ENCODE measurements at places on chromosomes 3 and 15.

- no peak for DNase-seq
These were observed 27.6 kb upstream of the FOXP1 start for GRCh38 chr3:71611099-71611498.

- DNase-seq = peak; percentile 44
These were observed 35.9 kb downstream of the HMCES start for GRCh38 chr3:129314386-129315222.

DNA sequence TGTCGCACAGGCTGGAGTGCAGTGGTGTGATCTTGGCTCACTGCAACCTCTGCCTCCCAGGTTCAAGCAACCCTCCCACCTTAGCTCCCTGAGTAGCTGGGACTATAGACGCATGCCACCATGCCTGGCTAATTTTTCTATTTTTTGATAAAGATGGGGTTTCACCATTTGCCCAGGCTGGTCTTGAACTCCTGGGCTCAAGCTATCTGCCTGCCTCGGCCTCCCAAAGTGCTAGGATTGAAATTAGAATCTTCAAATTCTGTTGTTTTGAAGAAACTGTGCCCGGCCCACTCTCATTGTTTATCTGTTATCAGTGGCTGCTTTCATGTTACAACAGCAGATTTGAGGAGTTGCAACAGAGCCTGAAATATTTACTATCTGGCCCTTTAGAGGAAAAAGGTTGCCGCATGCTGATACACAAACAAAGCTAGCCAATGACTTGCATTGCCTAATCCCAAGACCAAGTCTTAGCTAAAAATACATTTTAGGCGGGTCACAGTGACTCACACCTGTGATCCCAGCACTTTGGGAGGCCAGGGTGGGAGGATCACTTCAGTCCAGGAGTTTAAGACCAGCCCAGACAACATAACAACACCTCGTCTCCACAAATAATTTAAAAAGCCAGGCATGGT is 43.2 kb upstream of the PPP4R2 start:
- no peak for DNase-seq

DNA sequence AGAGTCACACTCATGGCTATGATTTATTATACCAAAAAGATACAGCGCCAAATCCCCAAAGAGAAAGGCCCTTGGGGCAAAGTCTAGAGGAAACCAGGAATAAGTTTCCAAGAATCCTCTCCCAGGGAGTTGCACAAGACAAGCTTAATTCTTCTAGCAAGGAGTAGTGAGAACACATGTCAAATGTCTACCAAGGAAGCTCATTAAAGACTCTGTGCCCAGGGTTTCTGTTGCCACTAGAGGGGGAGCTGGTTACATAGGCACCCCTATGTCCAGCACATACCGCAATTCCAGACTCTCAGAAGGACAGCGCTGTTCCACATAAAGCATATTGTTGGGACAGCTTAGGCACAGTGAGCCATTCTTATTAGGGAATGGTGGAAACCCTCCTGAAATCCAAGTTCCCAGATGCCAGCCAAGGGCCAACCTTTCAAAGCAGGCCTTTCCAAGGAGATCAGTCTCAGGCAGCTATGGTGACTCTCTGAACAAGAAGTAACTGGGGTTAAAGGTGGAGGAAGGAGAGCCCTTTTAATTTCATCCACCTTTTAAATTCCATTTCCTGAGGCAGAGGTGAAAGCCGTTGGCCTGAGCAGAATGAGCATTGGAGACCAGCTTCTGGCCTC is 194.2 kb downstream of the UACA start:
- DNase-seq = no peak

DNA sequence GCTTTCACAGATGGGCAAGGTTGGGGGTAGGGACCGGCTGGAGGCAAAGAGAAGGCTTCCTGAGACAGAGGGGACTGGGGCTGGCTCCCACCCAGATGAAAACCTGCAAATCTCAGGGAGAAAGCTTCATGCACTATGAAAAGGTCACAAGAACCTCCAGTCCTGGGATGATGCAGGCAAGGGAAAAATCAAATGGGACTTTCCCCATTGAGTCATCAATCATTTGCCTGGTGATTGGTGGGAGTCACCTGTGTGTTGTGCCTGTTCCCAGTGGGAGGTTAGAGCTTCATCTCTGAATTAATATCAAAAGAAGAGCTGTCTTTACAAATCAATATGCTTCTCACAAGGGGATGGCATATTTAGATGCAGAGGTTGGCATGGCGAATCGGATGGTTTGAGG is 49.9 kb downstream of the CACNA1D start:
- DNase-seq = no peak

GRCh38 chr3:172203522-172204258 is 164.3 kb downstream of the FNDC3B start:
- DNase-seq = no peak

Measured in stimulated activated CD4-positive, alpha-beta T cell treated with anti-CD3 and anti-CD28 coated beads, TNF-alpha, amount 100 ng/mL, for 48 hours (primary cell).